Heart right ventricle (tissue), 16 donors: ENCODE measurements at places on chromosomes 5 and 9. TPM values are rescaled to one million over a fixed set of nuclear protein-coding genes. Genes with fewer than 3 reads are reported as not detected.

GRCh38 chr5:116521173-116521872 lies 53.3 kb downstream of the SEMA6A start:
- peak overlapping the region; percentile 33 for H3K27ac ChIP-seq
- peaks cover 31% of the 10 kb centered on the region for H3K4me1 ChIP-seq
- DNase-seq, result no peak
- H3K4me3 ChIP-seq, result no peak overlapping the region
- no peaks in the 10 kb centered on the region for H3K27me3 ChIP-seq
- H3K36me3 ChIP-seq, result no peaks in the 10 kb centered on the region

GRCh38 chr9:90458485-90458884 lies 184.1 kb downstream of the DIRAS2 start:
- no peaks in the 10 kb centered on the region for H3K4me1 ChIP-seq
- H3K4me3 ChIP-seq, result no peak overlapping the region
- no peak overlapping the region for H3K27ac ChIP-seq
- DNase-seq, result no peak
- no peaks in the 10 kb centered on the region for H3K36me3 ChIP-seq
- no peaks in the 10 kb centered on the region for H3K27me3 ChIP-seq

Gene TTLL11
- polyA plus RNA-seq, result 4.7 TPM

GRCh38 chr5:98401656-98402055 lies 371.8 kb upstream of the RGMB start:
- DNase-seq, result no peak
- H3K4me3 ChIP-seq, result no peak overlapping the region
- no peak overlapping the region for H3K27ac ChIP-seq
- H3K4me1 ChIP-seq, result no peaks in the 10 kb centered on the region

- H3K36me3 ChIP-seq, result peaks cover 4% of the 10 kb centered on the region
- peaks cover 47% of the 10 kb centered on the region for H3K4me1 ChIP-seq
- H3K4me3 ChIP-seq, result no peak overlapping the region
- no peak for DNase-seq
- no peak overlapping the region for H3K27ac ChIP-seq
These were observed 12.8 kb downstream of the JADE2 start for GRCh38 chr5:134538296-134538695.

Gene PDLIM7
- polyA plus RNA-seq, result 131 TPM

DNA sequence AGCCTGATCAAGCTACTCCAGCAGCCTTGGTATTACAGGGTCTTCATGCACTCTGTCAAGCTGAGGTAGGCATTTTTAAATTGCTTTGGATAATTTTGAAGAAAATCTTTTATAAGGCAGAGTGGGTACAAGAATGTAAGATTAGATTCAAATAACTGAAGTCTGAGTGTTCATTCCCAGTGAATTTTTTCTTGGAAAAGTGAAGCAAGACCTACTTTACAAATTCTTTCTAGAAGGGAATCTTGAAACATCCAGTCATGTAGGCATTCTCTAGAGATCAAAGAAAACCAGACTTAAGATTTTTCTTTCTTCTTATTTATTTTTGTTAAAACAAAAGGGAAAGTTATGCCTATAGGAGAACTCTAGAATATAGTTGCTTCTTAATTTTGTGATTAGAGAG lies 139.0 kb downstream of the FOCAD start:
- H3K36me3 ChIP-seq, result peaks cover 17% of the 10 kb centered on the region
- no peaks in the 10 kb centered on the region for H3K4me1 ChIP-seq
- H3K4me3 ChIP-seq, result no peak overlapping the region

- H3K4me3 ChIP-seq, result no peak overlapping the region
- H3K27me3 ChIP-seq, result no peaks in the 10 kb centered on the region
- H3K27ac ChIP-seq, result no peak overlapping the region
These were observed 169.3 kb downstream of the DCP2 start for GRCh38 chr5:113145757-113146387.

- no peak overlapping the region for H3K4me3 ChIP-seq
- no peak overlapping the region for H3K27ac ChIP-seq
- no peaks in the 10 kb centered on the region for H3K27me3 ChIP-seq
- no peak for DNase-seq
- H3K36me3 ChIP-seq, result no peaks in the 10 kb centered on the region
These were observed 12.2 kb upstream of the SPDL1 start for GRCh38 chr5:169571355-169571754.

- H3K27ac ChIP-seq, result no peak overlapping the region
- no peak overlapping the region for H3K4me3 ChIP-seq
- H3K27me3 ChIP-seq, result no peaks in the 10 kb centered on the region
- H3K36me3 ChIP-seq, result no peaks in the 10 kb centered on the region
These were observed 367.1 kb downstream of the CSNK1G3 start for GRCh38 chr5:123879071-123879470.

- H3K27me3 ChIP-seq, result no peaks in the 10 kb centered on the region
- H3K36me3 ChIP-seq, result no peaks in the 10 kb centered on the region
- H3K4me3 ChIP-seq, result no peak overlapping the region
These were observed 9.0 kb upstream of the PAPPA start for GRCh38 chr9:116144555-116144954.

DNA sequence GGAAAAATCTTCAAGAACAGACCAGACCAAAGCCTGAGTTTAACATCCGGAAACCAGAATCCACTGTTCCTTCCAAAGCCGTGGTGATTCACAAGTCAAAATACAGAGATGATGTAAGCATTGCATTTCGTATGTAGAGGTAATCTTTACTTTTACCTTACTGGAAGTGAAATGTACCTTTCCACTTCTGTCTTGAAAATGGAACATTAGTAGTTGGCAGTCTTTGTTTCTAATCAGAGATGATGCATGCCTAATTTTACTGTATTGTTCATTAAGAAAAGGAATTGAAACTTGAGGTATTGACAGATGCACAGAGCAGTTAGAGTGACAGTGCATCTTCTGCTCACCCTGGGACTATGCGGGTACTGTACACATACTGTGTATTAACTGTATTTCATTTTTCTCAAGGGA lies 34.6 kb downstream of the HABP4 start:
- H3K4me1 ChIP-seq, result peaks cover 39% of the 10 kb centered on the region
- no peaks in the 10 kb centered on the region for H3K27me3 ChIP-seq
- DNase-seq, result no peak
- no peak overlapping the region for H3K4me3 ChIP-seq
- no peak overlapping the region for H3K27ac ChIP-seq

Gene HMMR
- polyA plus RNA-seq, result 0.59 TPM

GRCh38 chr5:179316111-179316551 lies 29.1 kb downstream of the ADAMTS2 start:
- no peak overlapping the region for H3K27ac ChIP-seq
- DNase-seq, result no peak
- H3K27me3 ChIP-seq, result no peaks in the 10 kb centered on the region
- H3K4me1 ChIP-seq, result peaks cover 40% of the 10 kb centered on the region

- H3K27ac ChIP-seq, result no peak overlapping the region
- H3K27me3 ChIP-seq, result no peaks in the 10 kb centered on the region
- H3K4me3 ChIP-seq, result no peak overlapping the region
- DNase-seq, result no peak
- H3K4me1 ChIP-seq, result no peaks in the 10 kb centered on the region
These were observed 9.6 kb downstream of the SEC61B start for GRCh38 chr9:99231711-99232110.

Gene FAM78A
- 27.3 TPM for polyA plus RNA-seq

Gene BARHL1
- polyA plus RNA-seq, result not detected

- peaks cover 44% of the 10 kb centered on the region for H3K4me1 ChIP-seq
- no peaks in the 10 kb centered on the region for H3K36me3 ChIP-seq
- H3K27ac ChIP-seq, result no peak overlapping the region
- H3K27me3 ChIP-seq, result no peaks in the 10 kb centered on the region
- no peak for DNase-seq
These were observed 8.5 kb downstream of the MRPL36 start for GRCh38 chr5:1791176-1791575.

Gene SVEP1
- 0.66 TPM for polyA plus RNA-seq

DNA sequence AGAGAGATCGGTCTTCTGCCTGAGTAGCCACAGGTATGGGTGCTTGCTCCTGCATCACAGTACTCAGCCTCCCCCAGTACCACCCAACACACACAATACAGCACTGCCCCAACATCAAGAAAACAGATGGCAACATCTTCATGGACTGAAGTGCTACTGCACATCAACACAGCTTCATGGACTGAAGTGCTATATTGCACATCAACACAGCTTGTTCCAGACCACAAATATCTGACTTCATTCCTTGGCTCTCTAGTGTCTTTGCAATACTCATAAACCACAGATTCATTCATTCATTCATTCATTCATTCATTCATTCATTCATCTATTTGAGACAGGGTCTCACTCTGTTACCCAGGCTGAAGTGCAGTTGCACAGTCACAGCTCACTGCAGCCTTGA lies 31.1 kb upstream of the PCA3 start:
- no peak overlapping the region for H3K4me3 ChIP-seq
- no peaks in the 10 kb centered on the region for H3K27me3 ChIP-seq
- no peak for DNase-seq
- no peaks in the 10 kb centered on the region for H3K4me1 ChIP-seq

Gene DDX4
- not detected for polyA plus RNA-seq

GRCh38 chr5:64914396-64914795 lies 145.7 kb downstream of the CWC27 start:
- no peak overlapping the region for H3K27ac ChIP-seq
- no peaks in the 10 kb centered on the region for H3K36me3 ChIP-seq
- H3K4me3 ChIP-seq, result no peak overlapping the region

DNA sequence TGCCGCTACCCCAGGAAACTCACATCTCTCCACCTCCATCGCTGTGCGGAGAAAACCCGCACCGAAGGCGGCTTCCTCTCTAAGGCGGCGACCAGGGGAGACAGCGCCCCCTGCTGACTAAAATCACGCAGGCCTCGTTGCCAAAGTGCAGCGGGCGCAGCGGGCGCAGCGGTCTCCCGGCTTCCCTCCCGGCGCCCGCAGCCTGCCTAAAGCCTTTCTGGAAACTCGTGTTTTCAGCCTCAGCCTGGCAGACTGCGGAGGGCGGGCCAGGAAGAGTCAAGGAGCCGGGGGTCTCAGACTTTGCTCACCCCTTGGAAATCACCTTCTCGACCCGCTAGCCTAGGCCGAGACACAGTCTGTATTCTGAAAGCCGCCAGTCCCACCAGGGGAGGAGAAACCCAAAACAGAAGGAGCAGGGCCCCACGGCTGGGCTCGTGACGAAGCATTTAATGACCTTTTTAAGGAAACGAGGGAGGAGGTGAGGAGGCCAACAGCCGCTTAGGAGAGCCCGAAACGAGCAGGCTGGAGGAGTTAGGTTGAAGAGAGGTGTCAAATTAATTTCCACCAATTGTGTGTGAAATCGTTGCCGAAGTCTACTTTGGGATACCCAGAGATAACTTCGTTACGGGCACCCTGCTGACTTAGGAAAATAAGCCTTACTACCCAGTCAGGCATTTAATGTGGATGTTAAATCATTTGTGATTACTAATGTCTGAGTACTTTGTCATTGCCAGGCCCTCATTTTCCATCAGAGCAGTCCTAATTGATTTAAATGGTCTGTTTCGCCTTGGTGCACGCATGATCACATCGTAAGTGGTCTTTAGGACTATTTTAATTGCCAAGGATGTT lies 7.3 kb upstream of the FOXB2 start:
- peaks cover 33% of the 10 kb centered on the region for H3K4me1 ChIP-seq
- no peaks in the 10 kb centered on the region for H3K36me3 ChIP-seq
- peak; percentile 15 for DNase-seq
